ENCODE measurements at places on chromosomes 3 and 15.

GRCh38 chr3:111695636-111696117 is 100.5 kb upstream of the ZBED2 start:
- H3K27ac ChIP-seq: no peak overlapping the region
- DNase-seq: no peak
- H3K4me3 ChIP-seq: no peak overlapping the region
- H3K4me1 ChIP-seq: no peaks in the 10 kb centered on the region

GRCh38 chr3:186788482-186789370 is 5.3 kb downstream of the EIF4A2 start:
- H3K4me3 ChIP-seq: no peak overlapping the region
- peaks cover 74% of the 10 kb centered on the region for H3K36me3 ChIP-seq

DNA sequence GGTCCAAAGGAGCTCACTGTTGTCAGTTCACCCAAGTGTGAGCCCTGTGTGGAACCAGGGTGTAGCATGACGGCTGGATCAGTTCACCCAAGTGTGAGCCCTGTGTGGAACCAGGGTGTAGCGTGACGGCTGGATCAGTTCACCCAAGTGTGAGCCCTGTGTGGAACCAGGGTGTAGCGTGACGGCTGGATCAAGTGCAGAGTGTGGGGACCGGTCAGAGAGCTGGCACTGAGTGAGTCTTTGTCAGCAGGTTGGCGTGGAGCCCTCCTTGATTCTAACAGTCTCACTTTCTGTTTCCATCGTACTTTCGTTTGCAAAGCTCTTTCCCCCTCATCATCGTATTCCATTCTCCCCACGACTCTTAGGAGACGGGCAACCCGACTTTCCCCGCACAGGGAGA is 57.9 kb upstream of the DLG1 start:
- no peaks in the 10 kb centered on the region for H3K27me3 ChIP-seq
- H3K36me3 ChIP-seq: no peaks in the 10 kb centered on the region
- peak; percentile 66 for DNase-seq
- peaks cover 4% of the 10 kb centered on the region for H3K4me1 ChIP-seq
- peak overlapping the region; percentile 21 for H3K4me3 ChIP-seq

DNA sequence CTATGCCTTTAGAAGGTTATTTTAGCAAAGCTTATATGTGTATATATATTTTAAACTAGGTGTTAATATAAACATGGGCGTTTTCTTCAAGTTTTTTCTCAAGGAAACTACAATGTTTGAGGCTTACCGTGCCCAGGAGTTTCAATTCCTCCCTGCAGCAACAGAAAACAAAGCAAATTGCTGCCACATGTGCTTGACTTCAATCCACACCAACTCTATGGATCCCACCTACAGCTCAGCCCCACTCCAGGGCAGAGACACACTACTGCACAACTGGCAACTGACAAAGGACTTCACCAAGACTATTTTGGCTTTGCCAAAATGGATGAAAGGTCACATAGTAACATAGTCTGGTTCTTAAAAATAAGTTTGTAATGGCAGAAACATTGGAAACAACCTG is 346.6 kb downstream of the ERC2 start:
- H3K4me3 ChIP-seq: no peak overlapping the region
- DNase-seq: no peak
- H3K36me3 ChIP-seq: no peaks in the 10 kb centered on the region
- no peak overlapping the region for H3K27ac ChIP-seq
- H3K27me3 ChIP-seq: no peaks in the 10 kb centered on the region

GRCh38 chr3:184314700-184315542 is 515 bp downstream of the EIF4G1 start:
- peak; percentile 93 for DNase-seq
- peaks cover 34% of the 10 kb centered on the region for H3K36me3 ChIP-seq
- H3K27ac ChIP-seq: peak overlapping the region; percentile 90
- no peaks in the 10 kb centered on the region for H3K27me3 ChIP-seq
- H3K4me3 ChIP-seq: peak overlapping the region; percentile 85

GRCh38 chr3:52044869-52045619 is 11.3 kb downstream of the DUSP7 start:
- peaks cover 17% of the 10 kb centered on the region for H3K36me3 ChIP-seq
- no peak overlapping the region for H3K4me3 ChIP-seq
- DNase-seq: no peak
- peaks cover 47% of the 10 kb centered on the region for H3K4me1 ChIP-seq
- no peak overlapping the region for H3K27ac ChIP-seq

DNA sequence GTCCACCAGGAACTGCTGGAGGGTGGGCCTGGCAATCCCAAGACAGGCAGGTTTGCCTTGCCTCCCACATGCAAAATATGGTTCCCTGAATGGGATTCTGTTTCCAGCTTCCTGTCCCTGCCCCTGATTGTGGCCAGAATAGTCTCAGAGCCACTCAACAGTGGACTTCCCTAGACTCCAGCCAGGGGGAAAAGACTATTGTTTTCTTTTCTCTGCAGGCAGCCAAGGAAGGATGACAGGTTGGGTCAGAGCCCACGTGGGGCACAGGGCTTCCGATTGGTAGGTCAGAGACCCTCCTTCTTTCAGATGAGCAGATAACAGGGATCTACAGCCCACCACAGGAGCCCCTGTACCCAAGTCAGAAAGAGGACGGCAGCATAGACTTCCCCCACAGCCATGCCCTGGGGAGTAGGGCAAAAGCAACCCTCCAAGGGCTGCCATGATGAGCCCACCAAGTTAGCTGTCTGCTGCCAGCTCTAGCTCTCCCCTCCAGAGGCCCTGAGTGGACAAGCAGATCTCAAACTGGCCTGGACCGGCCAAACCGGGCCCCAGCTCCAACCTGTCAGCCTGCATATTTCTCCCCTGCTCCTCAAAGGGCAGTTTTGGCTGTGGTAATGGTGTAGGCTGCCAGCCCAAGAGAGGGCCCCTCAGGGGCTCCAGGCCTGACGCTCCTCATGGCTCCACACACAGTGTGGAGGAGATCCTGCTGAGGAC is 6.4 kb downstream of the TLR9 start:
- peak; percentile 79 for DNase-seq
- no peak overlapping the region for H3K4me3 ChIP-seq
- peak overlapping the region; percentile 78 for H3K27ac ChIP-seq
- peaks cover 18% of the 10 kb centered on the region for H3K36me3 ChIP-seq
- H3K4me1 ChIP-seq: peaks cover 50% of the 10 kb centered on the region

GRCh38 chr15:50315814-50316630 is 39.0 kb downstream of the GABPB1 start:
- no peak for DNase-seq
- no peak overlapping the region for H3K27ac ChIP-seq
- H3K27me3 ChIP-seq: no peaks in the 10 kb centered on the region
- H3K36me3 ChIP-seq: no peaks in the 10 kb centered on the region
- no peaks in the 10 kb centered on the region for H3K4me1 ChIP-seq
- H3K4me3 ChIP-seq: no peak overlapping the region
